ENCODE measurements at places on chromosomes 5 and 9.

DNA sequence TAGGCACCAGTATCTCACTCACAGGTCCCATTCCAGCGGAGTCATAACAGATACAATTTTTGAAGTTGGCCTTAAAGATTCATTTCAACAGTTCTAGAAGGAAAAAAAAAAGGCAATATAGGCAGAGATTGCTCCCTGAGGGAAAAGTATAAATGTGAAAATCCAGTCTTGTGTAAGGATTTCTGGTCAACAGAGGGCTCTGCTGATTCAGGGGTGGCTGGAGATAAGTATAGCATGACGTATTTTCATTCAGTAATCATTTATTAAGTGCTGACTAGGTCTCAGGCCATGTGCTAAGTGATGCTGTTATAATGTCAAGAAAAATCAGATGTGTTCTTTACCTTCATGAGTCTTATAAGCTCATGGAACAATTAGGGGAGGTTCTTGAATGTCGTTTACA lies 377.3 kb upstream of the MEF2C start:
- DNase-seq = no peak

GRCh38 chr5:131563434-131564228 lies 71.4 kb downstream of the RAPGEF6 start:
- DNase-seq = peak; percentile 15

- no peak for DNase-seq
These were observed 48.8 kb downstream of the CD180 start for GRCh38 chr5:67147760-67148159.

- DNase-seq = no peak
These were observed 37.5 kb downstream of the MTREX start for GRCh38 chr5:55345327-55345726.

GRCh38 chr5:150092159-150092787 lies 5.9 kb upstream of the CSF1R start:
- no peak for DNase-seq

DNA sequence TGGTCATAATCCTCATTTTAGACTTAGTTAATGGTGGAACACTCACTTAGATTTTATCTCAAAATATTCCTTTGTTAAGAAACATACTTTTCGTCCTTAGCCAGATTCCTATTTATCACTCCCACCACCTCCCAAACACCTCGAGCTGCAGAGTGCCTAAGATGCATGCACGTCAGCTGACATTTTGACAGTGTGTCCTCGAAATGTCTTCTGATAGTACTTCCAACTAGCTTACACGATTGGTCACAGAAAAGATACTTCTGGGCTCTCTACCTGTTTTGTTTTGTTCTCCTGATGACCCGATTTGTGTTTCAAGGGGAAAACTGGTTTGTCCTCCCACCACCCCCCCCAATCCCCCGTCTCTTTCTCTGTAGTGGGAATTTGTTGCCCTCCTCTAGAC lies 230.1 kb downstream of the MAST4 start:
- DNase-seq = no peak

DNA sequence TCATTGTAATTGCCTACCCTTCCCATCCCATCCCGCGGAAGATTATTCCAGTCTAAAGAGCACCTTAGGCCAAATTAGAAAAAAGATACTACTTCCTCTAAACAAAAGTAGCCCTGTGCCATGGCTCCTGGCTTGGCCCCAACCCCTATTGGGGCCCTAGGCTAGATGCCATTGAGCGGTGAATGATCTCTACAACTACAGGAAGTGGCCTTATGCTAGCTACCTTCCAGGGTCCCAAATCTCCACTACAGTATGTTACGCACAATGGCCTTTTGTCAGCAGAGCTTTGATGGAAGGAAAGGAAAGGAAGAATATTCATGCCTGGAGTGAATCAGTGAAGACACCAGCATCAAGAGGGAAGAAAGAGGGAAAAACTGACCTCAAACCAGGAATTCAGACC lies 73.3 kb upstream of the OSMR start:
- no peak for DNase-seq

DNA sequence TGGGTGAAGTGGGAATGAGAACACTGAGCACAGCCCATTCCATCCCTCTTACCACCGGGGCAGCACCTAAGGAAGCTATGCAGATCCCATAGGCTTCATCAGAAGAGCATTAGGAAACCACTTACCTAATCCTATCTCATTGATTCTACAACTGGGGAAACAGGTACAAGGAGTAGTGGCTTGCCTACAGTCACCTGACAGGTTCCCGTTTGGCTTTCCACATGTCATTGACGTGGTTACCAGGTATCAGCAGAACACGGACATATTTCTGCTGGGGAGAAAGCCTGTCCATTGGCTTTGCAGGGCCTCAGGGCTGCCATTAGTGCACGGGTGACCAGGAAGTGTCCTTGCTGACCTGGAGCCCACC lies 11.3 kb downstream of the AFAP1L1 start:
- no peak for DNase-seq

DNA sequence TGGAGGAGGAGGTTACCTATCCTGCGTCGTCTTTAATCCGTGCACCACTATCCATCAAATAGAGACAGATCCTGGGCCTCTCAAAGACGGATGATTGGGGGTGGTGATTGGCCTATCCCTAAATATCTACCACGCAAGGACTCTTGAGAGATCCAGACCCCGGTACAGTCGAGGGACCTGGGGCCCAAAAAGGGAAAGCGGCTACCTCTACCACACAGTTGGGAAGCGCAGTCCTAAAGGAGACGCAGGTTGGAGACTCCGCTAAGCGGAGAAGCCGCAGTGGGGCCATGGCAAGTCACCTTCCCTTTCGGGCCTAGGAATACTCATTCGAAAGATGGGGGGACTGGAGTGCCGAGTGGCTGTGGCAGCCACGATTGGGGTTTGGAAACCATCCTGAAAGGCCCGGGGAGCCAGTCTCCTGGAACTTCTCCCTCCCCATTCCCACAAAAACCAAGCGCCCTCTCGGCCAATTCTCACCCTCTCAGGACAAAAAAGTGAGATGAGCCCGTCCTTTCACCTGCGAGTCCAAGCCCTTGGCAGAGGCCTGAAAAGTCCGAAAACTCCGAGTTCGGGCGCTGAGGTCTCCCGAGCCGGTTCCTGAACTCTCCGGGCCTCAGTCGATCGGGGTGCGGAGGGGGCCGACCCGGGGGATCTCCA lies 499 bp upstream of the FOXE1 start:
- no peak for DNase-seq

DNA sequence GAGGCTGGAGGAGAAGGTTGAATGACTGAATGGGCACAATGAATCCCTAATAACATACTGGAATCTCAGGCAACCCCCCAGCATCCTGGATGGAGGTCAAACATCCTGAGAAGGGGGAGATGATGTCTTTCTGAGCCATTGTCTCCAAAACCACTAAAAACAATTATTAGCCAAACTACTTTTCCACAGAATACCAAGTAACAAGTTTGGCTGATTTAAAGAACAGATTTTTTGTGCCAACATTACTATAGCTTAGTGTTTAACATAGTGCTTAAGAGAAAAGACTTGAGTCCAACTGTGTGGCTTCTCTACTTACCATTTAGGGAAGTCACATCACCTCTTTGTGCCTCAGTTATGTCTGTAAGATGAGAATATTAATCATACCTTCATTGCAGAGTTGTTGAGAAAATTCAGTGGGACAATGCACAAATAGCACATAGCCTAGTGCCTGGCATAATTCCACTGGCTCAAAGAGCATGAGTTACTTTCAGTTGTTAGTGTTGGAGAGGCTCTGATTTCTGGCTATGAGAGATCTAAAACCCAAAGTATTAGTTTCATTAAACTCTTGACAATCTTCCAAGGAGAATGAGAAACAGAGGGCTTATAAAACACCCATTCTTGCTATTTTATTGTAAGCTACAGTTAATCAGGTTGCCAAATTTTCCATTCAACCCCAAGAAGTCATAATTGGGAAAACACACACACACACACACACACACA lies 111.3 kb upstream of the NR3C1 start:
- no peak for DNase-seq

GRCh38 chr5:147092044-147092443 lies 142.8 kb upstream of the STK32A start:
- DNase-seq = no peak

DNA sequence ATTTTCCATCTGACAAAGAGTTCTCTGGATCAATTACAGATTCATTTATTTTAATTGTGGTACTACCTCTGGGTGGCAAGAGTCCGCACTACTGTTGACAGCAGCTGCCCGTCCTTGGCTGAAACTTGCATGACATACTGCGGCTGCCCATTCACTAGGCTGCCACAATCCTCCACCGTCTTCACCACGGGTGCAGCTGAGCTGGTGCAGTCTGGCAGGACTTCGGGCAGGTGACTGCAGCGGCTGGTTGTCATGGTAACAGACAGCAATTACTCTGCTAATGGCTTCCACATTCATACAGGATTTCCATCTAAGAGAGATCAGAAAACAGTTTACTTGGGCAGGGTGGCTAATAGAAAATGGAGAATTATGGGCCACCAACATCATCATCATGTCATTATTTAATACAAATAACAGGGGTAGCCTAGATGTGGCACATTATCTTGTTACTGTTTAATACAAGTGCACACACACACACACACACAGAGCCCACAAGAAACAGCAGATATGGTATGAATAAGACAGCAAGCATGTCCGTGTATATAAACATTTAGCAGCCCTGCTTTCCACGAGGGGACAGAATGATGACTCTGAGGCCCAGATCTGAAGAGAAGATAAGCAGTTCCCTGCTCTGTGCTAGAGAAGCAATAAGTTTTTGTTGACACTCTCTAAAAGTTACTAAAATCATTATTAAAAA lies 112.3 kb downstream of the MARCHF3 start:
- DNase-seq = no peak

DNA sequence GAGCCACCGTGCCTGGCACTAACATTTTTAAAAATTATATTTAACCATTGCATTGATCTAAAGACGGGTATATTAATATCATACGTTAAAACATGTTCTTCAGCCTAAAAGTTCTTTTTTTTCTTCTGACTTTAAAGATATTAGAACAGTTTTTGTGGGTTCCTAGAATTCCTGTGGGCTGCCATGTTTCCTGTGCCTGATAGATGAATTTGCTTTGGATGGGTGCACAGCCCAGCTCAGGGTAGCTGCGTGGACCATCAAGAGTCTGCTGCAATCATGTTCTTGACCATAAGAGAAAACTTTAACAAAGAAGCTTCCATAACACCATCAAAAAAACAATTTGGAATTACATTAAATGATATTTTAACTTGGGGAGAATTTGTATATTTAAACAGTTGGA lies 2.4 kb upstream of the LAMC3 start:
- DNase-seq = no peak

DNA sequence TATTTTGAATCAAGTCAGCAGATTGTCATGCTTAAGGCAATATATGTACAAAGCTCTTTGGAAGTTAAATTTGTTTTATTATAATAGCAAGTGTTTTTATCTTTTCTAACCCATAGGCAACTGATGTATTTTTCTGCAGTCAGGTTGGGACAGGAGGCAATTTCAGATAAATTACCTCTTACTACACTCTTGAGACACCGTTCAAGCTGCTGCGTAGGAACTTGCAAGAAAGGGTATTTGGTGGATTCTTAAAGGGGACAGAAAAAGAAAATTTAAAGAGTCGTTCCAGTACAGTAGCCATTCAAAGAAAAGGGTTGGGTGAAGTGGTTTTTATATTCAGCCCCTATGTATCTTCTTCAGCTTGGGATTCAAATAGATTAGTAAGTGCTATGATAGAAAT lies 112.4 kb upstream of the APC start:
- DNase-seq = no peak

- no peak for DNase-seq
These were observed 61.6 kb downstream of the IPPK start for GRCh38 chr9:92608241-92608908.

DNA sequence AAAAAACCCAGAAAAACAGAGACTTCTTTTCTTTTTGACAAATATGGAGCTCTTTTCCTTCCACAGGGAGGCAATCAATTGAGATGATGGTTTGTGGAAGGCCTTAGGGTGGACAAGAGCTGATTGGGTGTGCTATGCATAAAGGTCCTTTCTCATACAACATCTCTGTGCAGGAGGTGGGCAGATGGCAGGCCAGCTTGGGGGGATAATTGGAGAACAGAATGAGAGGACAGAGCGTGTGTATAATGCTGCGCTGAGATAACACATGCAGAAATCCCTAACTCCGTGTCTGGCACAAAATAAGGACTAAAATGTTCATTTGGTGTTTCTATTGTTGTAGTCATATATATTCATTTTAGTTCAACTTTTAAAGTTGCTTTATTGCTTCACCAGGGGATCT lies 159.0 kb upstream of the MEF2C start:
- no peak for DNase-seq

Measured in NAMALWA (cell line).